ENCODE measurements at places on chromosomes 7 and 10.

DNA sequence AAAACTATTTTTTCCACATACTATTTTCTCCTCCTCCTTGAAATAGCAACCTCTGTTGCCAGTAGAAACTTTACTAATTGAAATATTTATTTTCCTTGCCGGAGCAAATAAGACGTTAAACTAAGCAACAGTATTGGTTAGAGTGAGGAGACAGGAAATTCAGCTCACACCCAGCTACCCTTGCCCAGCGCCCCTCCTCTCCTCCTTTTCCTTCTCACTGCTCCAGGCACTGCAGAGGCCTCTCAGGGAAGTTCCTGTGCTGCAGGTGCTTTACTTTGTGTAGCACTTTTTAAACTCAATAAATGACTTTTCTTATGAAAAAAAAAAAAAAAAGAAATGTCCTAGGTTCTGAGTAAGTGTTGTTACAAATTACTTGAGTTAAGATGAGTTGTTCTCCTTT lies 134.0 kb downstream of the SEMA3E start:
- peak; percentile 61 for DNase-seq

DNA sequence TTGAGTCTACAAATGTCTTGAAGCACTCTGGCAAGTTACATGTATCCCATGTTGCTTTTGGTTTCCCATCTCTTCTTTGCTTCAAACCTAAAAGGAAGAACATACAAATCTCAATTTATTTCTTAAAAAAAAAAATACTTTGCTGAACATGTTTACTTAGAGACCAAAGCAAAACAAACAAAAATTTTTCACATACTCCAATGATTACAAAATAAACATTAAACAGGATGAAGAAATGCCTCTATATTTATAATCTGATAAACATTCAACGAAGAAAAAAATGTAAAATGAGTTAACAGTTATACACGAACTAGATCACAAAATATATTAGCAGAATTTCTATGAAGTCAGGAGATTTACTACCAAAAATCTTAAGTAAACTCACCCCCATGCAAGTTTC lies 31.3 kb downstream of the FAM204A start:
- DNase-seq, result no peak

DNA sequence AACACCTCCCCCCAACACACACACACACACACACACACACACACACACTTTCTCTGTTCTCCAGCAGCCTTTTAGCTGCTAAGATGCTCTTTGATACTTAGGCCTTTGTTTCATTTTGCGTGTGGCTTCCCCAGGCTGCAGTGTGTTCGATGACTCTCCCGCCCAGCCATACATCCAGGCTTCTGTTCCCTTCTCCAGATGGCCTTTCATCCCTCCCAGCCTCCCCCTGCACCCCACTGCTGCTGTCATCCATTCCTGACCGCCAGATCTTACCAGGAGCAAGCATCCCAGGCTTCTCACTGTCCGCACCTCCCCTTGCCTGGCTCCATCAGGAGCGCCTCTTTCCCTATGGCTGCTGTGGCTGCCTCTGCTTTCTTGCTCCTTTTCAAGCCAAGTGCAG lies 77.8 kb upstream of the PPIF start:
- no peak for DNase-seq

- peak; percentile 34 for DNase-seq
Measured at GRCh38 chr7:69599286-69599954, 1.1 kb downstream of the AUTS2 start.

DNA sequence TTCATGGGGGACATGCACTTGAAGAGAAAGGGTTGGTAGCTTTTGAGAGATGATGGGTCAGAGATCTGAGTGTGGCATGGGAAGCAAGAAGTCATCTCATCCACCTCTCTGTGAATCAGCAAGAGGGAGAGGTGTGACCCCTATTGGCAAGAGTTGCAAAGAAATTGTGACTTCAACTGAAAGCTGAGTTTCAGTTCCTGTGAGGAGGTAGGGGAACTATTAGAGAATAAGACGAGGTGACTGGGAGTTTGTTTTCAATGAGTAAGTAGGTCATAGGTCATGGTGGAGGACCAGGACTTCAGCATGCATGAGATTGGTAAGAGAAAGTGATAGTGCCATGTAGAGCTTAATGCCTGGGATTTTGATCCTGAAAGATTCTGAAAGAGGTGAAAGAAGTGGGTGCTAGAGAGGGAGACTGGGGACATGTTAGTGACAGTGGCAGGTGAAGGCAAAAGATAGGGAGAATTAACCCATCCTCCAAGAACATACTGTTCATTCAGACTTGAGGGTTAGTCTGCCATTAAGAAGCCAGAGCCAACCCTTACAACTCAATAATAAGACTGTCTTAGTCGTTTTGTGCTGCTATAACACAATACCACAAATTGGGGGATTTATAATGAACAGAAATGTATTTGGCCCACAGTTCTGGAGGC lies 75.5 kb upstream of the CAPZA2 start:
- no peak for DNase-seq

- DNase-seq, result no peak
Measured at GRCh38 chr10:42304341-42304740, 334.0 kb downstream of the ZNF33B start.

- DNase-seq, result peak; percentile 75
Measured at GRCh38 chr10:114489521-114490310, 85.4 kb upstream of the AFAP1L2 start.

DNA sequence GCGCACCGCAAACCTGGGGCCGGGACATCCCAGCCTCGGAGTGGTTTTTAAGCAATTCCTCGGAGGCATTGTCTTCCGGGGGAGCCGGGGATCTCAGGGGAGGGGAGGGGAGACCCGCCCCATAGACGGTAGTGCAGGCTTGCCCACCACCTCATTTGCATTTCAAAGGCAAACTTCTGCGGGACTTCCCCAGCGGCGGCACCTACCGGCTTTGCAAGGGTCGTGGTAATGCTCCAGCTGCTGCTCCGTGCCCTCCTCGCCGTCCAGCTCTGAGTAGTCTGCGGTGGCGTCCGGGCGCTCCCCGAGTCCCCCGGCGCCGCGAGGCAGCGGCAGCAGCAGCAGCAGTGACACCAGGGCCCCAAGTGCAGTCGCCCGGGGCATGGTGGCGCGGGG lies 425 bp downstream of the TLL2 start:
- DNase-seq, result peak; percentile 76

- DNase-seq, result no peak
Measured at GRCh38 chr10:12717981-12718707, 283.4 kb downstream of the CCDC3 start.

GRCh38 chr7:30165590-30165989 lies 30.8 kb downstream of the MTURN start:
- DNase-seq, result no peak

GRCh38 chr10:89985446-89985845 lies 284.1 kb downstream of the KIF20B start:
- no peak for DNase-seq

- DNase-seq, result no peak
Measured at GRCh38 chr10:32002531-32002930, 53.7 kb downstream of the KIF5B start.

DNA sequence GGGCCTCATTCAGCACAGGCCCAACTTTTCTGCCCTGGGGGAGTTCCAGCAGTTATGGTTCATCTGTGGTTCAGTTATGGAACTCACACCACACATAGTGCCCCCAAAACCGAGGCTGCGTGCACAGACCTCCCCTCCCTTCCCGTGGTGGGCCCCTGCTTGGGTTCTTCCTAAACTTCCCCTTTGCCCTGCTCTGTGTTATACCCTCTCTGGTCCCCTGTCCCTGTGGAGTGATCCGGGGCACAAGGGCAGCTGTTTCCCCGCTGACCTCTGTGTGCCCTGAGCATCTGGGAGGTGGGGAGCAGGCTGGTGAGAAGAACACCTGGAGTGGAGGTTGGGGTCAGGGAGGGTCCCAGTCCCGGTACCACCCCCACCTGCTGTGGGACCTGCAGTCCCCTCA lies 39.4 kb downstream of the HTRA1 start:
- no peak for DNase-seq

- no peak for DNase-seq
Measured at GRCh38 chr10:4250587-4250887, 465.5 kb upstream of the KLF6 start.

GRCh38 chr7:380711-381210 lies 90.8 kb downstream of the FOXL3 start:
- peak; percentile 26 for DNase-seq

- DNase-seq, result no peak
Measured at GRCh38 chr7:101868191-101868950, 50.9 kb downstream of the CUX1 start.

GRCh38 chr7:141563956-141564623 lies 12.9 kb downstream of the AGK start:
- DNase-seq, result peak; percentile 41

- DNase-seq, result no peak
Measured at GRCh38 chr7:117247809-117248208, 75.0 kb downstream of the WNT2 start.

- DNase-seq, result no peak
Measured at GRCh38 chr10:63788152-63788821, 267.1 kb downstream of the REEP3 start.

DNA sequence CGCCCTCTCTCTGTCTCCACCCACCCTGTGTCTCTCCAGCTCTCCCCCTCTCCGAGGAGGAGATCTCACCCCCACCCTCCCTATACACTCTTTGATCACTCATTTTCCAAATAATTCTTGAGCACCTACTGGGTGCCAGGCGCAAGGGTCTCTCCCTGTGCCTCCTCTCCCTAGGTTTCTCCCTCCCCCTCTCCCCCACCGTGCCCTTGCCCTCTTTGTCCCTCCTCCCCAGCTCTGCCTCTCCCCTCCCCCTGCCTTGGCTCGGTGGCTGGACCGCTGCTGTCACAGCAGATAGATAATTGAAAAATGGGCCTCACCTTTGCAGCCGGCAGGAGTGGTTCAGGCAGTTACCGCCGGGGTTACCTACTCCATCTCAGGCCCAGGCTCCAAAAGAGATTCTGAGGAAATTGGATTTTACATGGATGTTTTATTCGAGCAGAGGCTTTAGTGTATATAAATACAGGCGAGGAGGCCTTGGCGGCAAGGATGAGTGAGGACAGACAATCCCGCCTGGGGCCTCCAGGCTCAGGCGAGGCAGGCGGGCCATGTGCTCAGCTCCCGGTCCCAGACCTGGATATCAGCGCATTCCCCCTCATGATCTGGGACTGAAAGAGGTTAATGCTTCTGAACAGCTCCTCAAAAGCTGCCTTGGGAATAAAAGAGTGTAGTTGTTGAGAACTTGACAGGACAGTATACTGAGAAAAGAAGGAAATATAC lies 60.8 kb upstream of the BTRC start:
- DNase-seq, result peak; percentile 61

GRCh38 chr10:59537501-59537900 lies 172.1 kb downstream of the SLC16A9 start:
- DNase-seq, result no peak

GRCh38 chr7:69219381-69219780 lies 378.9 kb upstream of the AUTS2 start:
- DNase-seq, result no peak

- DNase-seq, result no peak
Measured at GRCh38 chr7:143361552-143362130, 872 bp downstream of the FAM131B start.

DNA sequence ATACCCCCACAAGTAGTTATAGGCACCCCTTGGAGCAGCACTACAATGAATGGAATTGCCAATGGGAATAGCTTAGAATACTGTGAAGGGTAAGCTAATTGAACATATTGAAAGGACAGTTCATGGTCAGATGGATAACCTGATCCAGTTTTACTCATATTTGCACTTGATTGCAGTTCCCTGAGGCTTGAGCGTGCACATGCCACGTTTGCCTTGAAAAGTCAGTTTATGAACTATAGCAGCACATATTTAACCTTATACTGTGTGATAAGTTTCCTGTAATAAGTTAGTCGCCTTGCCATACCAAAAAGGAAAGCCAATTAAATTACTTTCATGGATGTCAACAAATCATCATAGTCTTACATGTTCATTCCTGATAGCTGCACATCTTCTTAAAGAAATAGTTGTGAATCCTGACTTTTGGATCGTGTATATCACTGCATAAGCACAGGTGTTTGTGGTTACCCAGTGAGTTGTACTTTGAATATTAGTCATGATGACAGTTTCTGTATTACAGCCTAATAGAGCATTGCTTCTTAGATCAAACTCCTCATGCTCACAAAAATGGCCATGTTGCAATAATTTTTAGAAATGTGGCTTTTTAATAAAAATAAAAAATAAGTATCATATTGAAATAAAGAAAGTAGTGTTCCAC lies 21.6 kb downstream of the DNTT start:
- DNase-seq, result no peak

DNA sequence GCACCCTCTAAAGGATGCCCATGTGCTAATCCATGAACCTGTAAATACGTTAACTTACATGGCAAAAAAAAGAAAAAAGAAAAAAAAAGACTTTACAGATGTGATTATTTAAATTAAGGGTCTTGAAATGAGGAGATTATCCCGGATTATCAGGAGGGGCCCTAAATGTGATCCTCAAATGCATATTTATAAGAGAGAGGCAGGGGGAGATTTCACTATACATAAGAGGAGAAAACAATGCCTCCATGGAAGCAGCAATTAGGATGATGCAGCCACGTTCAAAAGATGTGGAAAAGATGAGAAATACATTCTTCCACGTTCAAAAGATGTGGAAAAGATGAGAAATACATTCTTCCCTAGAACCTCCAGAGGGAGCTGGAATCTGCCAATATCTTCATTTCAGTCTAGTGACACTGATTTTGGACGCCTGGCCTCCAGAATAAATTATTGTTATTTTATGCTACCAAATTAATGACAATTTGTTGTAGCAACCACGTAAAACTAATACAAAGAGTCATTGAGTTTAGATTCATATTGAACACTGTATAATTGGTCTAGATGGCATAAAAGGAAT lies 328.4 kb upstream of the GNAI1 start:
- DNase-seq, result no peak

- no peak for DNase-seq
Measured at GRCh38 chr7:149866779-149867447, 6.9 kb upstream of the ATP6V0E2 start.

- no peak for DNase-seq
Measured at GRCh38 chr10:6917125-6917524, 337.0 kb upstream of the PRKCQ start.

DNA sequence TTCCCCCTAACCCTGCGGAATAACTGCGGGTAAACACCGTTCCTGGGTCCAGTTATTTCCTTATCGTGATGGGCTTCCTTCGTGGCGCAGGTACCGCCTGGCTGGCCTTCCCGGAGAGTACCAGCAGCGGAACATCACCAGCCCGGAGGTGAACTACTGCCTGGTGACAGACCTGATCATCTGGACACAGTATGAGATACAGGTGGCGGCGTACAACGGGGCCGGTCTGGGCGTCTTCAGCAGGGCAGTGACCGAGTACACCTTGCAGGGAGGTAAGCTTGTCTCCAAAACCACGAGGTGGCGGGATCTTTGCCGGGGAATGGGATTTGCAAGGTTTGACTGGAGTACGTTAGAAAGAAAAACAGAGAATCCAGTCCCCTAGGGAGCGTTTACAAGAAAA lies 665.0 kb upstream of the FOXK1 start:
- no peak for DNase-seq

DNA sequence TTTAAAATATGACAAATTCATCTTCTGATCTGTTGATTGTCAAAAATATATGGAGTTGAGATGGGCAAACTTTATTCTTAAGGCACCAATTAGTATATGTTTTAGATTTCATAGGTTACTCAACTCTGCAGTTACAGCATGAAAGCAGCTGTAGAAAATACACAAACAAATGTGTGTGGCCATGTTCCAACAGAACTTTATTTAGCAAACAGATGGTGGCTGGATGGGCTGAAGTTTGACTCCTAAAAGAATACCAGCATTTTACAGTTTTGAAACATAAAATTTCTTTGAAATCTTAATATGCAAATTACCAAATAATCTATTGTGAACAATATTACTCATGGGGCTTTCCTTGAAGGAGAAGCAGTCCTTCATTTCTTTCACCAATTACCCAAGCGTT lies 1206.0 kb upstream of the LRRTM3 start:
- no peak for DNase-seq

All from H9 (cell line).